AML-193 (cell line): ENCODE measurements at places on chromosomes 4 and X.

DNA sequence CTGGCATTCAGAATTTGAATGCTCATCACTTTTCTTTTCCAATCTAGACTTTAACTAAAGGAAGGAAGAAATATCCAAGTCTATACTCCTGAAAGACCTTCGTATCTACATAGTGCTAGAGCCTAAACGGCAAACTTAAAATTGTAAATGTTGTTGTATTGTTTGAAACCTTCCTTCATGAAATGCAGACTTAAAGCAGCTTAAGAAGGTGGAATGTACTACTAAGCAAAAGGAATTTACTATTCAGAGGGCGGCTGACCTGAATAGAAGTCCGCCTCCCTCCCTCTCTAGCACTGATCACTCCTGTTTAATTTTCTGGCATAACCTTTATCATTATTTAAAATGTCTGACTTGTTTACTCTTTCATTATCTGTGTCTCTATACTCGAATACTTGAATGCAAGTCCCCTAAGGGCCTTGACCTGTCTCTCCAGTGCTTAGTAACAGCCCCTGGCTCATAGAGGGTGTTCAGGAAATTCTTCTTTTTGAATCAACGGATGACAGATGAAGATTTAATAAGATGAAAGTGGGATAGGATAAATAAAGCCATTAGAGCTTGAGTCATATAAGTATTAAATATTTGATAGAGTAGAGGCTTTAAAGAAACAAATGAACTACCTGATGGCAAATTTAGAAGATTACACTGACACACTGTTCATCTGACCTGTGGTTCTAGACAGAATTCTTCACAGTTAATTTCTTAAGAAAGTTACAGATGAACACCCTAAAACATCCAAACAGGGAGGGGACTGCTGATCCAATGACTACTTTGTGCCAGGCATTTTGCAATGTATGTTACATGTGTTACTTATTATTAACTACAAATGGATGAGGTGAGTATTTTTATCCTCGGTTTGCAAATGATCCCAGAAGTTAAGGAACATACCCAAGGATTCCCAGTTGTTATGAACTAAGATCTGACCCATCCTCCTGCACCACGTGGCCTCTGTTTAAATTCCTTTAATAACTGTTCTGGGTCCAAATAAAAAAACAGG, 20.2 kb upstream of the RBPJ start:
- no peak for DNase-seq

DNA sequence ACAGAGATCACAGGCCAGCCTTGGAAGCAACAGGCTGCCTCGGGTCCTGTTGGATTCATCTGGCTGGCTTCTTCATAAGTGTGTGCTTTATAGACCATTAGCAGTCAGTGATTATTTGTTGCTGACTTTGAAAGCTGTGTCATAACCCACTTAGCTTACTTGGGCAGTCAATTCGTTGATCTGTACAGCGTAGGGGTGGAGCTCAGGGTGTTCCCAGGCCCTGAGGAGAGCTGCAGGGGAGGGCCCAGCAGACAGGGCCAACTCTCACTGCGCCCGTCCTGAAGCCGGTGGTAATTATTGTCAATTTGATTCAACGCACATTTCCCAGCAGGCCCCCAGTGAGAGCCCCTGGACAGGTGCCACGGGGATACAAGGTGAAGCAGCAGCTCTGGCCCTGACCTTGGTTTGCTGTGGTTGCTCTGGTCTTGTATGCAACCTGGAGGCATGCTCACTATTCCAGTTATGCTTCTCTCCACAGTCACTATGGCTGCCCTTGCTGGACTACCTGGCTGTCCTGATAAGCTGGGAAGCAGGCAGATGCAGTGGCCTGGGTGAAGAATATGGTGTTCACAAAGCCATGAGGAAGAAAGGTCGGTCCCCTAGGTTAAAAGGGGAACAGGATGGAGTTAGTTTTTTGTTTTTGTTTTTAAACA, 40.1 kb upstream of the HMGB3 start:
- no peak for DNase-seq

DNA sequence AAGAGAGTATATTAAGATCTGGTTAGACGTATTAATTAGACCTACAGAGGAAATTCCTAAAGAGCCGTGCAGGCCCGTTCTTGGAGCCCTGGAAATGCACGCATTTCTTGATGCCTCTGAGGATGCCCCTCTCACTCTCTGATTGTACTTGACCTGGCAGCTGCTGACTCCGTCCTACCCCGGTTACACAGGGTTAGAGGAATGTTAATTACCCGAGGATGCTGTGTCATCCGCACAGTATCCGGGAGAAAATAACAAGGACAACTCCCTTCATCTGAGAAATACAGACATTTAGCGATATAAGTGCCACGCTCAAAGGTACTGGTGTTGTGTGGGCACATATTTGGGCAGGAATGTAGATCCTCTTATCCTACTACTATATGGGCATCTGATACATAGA, 404.6 kb upstream of the FAT1 start:
- DNase-seq, result no peak

DNA sequence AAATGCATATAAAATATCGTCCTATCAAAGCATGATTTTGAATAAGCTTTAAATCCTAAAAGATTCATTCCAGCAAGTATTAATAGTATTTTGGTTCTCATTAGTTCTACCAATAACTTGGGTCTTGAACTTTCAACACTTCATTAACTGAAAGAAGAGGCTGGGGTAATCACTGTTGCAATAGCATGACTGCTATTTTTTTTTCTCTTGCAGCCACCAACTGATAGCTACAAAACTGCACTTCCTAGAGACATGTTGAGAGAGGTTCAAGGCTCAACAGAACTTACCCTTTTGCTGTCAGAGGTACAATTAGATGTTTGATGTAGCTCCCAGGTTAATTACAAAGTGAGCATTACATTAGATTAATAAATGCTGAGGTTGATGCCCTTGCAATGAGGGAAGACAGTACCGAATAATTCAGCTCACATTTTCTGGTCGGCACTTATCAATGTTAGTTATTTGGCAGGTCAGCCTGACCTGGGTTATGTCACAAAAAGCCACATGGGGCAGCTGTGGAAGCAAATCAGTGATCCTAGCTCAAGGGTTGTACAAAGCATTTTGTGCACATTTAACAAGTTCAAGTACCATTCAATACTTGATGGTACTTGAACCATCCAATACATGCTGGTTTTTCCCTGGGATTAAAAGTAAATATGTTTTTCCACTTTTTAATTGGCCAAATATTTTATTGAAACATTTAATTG, 29.9 kb upstream of the TET2 start:
- DNase-seq, result peak; percentile 82

DNA sequence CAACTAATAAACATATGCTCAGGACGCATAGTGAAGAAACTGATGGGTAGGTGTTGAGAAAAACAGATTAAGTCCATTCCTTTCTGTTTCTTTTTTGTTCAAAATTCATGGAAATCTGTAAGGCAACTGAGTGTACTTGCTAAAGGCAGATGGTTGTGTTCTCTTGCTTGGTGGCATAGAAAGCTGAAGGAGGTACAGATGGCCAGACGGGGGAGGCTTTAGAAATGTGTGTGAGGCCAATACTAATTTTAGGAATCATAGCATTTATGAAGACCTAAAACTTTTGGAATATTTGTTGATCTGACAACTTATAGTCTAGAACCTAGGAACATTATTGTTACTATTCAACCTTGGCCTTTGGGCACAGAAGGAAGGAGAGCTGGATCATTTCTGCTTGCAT, 56.8 kb upstream of the EMCN start:
- no peak for DNase-seq

DNA sequence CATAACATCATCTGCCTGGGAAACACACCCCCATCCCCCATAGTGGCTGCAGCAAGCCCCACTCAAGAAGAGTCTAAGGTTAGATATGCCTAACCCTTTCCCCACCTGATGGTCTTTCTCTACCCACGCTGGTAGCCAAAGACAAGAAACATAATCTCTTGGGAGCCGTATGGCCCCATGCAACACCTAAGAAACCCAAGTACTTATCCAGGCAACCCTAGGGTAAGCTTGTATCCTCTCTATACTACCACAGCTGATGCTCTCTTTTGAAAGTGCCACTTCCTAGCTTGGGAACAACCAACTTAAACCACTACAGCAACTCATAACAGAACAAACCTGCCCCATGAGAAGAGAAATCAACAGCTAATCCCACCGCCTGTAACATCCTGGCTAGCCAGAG, 161.1 kb downstream of the MSN start:
- DNase-seq, result no peak

GRCh38 chr4:40152637-40153036, 44.2 kb upstream of the RHOH start:
- no peak for DNase-seq

DNA sequence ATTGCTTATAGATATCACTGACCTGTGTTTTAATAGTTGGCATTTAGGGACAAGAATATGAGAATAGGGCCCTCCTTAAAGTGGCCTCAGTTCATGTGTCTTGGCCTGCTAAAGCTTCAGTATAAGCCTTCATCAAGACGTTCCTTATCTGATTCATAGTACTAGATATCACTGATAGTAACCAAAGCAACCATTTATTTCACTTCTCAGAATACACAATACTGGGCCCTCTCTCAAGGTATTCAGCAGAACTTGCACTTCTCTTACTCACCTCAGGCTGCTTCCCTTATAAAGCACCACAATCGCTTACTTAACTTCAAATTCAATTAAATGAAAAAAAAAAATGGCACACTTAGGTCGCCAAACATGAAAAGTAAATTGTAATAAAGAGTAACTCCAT, 259.4 kb upstream of the PCDH7 start:
- no peak for DNase-seq

GRCh38 chrX:125782184-125782583, 383.9 kb downstream of the DCAF12L2 start:
- DNase-seq, result no peak

DNA sequence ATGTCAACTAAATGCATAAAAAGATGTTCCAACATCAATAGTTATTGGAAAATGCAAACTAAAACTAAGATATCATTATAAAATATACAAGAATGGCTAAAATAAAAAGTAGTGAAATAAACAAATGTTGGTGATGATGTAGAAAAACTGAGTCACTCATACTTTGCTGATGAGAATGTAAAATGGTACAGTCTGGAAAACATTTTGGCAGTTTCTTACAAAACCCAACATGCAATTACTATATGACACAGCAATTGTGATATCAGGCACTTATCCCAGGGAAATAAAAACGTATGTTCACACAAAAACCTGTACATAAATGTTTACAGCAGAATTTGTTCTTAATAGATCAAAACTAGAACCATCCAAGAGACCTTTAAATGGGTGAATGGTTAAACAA, 182.6 kb downstream of the RTL9 start:
- no peak for DNase-seq

GRCh38 chr4:135122457-135122856, 920.9 kb upstream of the PABPC4L start:
- DNase-seq, result no peak

GRCh38 chr4:24686866-24687692, 102.7 kb upstream of the DHX15 start:
- peak; percentile 1 for DNase-seq

DNA sequence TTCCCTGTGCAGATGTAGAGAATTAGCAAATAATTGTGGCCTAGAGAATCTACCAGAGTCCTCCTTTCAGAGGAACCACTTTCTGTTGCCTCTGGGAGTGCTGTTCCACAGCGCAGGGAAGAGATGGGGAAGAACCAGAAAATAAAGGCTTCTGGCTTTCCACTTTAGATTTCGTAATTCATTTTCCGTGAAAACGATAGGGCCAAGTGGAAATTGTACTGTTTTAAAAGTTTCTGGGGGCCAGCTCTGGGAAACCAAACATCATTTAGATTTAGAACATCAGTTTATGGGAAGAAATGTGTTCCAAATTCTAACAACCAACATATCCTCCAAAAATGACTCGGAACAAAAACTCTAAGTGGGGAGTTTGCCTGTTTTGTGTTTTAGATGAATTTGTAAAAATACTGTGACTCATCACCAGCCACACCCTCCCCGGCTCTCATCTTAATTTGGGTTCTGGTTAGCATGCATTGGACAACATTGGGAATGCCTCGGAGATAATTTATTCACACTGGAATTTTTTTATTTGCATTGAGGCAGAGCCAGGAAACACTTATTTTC, 65.2 kb upstream of the LNX1 start:
- DNase-seq, result no peak

DNA sequence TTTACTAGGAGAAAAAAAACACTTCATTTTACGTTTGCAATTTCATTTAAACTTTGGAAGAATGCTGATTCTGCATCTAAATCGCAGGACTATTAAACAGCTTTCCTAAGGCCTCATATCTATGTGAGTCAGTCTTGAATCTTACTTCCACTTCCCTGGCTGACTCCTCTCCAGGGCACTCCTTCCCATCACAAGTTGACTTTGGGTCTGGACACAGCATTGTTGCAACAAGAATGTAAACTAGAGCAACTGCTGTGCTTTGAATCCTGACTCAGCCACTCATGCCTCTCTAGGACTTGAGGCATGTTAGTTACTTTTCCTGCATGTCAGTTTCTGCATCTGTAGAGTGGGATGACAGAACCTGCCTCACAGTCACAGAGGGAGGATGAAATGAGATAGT, 413.8 kb downstream of the FAT4 start:
- DNase-seq, result no peak

- DNase-seq, result peak; percentile 53
These were observed 61.9 kb upstream of the DAPP1 start for GRCh38 chr4:99754756-99755155.

- no peak for DNase-seq
These were observed 188.3 kb upstream of the HCCS start for GRCh38 chrX:10922835-10923234.

DNA sequence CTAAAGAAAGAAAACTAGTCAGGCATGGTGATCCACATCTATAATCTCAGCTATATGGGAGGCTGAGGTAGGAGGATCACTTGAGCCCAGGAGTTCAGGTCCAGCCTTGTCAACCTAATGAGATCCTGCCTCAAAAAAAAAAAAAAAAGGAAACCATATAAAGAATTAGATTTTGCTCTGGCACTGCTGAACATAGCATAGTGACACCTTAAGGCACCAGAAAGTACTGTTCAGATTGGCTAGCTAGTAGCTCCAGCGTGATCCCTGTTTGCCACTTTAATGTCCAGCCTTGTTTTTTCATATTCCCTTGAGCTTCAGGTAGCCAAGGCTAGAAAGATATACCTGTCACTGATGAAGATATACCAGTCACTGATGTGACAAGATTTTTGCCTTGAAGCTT, 34.1 kb downstream of the EXOC1 start:
- no peak for DNase-seq

- peak; percentile 85 for DNase-seq
These were observed 84.9 kb upstream of the TET2 start for GRCh38 chr4:105061731-105062130.

DNA sequence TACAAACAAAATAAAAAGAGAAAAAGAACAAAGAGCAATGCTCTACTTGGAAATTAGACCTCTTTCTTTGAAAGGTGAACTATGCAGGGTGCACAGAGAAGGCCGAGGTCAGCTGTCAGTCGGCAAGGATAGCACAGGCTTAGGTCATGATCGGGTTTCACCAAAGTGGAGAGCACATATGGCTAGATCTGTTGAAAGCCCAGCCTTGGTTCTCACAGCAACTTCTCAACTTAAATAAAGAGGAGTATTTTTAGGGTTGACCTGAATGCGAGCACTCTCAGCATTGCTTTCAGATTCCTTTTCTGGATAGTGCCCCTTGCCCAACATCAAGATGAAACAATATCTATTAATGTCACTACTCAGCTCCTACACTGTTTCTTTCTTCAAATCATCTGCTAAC, 122.9 kb upstream of the GPC4 start:
- no peak for DNase-seq
